ENCODE measurements at places on chromosomes 16 and 17. TPM values are rescaled to one million over a fixed set of nuclear protein-coding genes. Genes with fewer than 3 reads are reported as not detected.

DNA sequence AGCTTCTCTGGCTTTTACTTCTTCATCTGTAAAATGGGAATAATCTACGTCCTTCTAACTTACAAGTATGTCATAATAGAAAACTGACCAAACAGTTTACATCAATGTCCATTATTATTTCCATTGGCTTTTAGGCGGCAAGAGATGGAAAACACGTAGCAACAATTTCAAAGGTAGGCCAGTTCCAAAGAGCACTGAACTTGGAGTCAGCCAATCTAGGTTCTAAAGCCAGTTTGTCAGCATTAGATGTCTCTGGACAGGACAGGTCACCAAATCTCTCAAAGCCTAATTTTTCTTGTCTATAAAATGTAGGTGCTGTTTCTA, 17.6 kb downstream of the HLF start:
- no peak overlapping the region for H3K27ac ChIP-seq
- no peak for DNase-seq
- peaks cover 11% of the 10 kb centered on the region for H3K27me3 ChIP-seq

- DNase-seq: no peak
- H3K36me3 ChIP-seq: peaks cover 2% of the 10 kb centered on the region
- H3K4me3 ChIP-seq: no peak overlapping the region
- no peaks in the 10 kb centered on the region for H3K27me3 ChIP-seq
- H3K4me1 ChIP-seq: peaks cover 30% of the 10 kb centered on the region
- no peak overlapping the region for H3K27ac ChIP-seq
These were observed 2.5 kb downstream of the ITGAE start for GRCh38 chr17:3798273-3799180.

- no peak for DNase-seq
- peaks cover 25% of the 10 kb centered on the region for H3K36me3 ChIP-seq
- no peak overlapping the region for H3K4me3 ChIP-seq
These were observed 28.8 kb downstream of the AATF start for GRCh38 chr17:36977568-36977967.

DNA sequence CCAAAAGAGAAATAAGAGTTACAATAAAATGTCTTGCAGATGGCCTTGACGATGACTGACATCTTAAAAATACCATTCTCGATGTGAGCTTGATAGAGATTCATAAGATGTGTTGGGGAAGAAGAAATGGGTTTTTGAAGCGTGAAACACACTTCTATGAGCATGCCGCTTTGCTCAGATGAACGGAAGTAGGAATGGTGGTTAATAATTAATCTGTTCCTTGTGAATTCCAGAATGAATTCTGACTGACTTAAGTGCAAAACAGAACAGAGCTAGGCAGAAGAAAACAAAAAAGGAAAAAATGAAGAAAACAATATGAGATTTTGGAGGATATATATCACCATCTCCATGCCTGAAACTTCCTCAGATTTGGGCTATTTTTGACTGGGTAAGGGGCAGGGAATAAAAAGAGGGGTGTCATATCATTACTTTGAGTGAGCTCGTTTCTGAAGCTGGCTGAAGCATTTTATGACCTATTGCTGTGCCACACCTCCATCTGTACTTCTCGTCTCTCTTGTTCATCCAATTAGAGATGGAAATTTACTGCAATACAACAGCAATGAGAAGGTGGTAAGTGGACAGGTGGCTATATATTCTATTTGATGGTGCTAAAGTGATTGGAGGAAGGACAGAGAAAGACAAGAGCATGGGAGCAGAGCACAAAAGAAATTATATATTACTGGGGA, 1152.0 kb upstream of the CDH8 start:
- H3K4me1 ChIP-seq: no peaks in the 10 kb centered on the region
- no peaks in the 10 kb centered on the region for H3K27me3 ChIP-seq
- DNase-seq: no peak
- no peak overlapping the region for H3K27ac ChIP-seq

GRCh38 chr16:79164388-79164995, 436.0 kb downstream of the MAF start:
- DNase-seq: no peak
- no peak overlapping the region for H3K27ac ChIP-seq
- H3K27me3 ChIP-seq: no peaks in the 10 kb centered on the region
- peaks cover 19% of the 10 kb centered on the region for H3K4me1 ChIP-seq
- peaks cover 2% of the 10 kb centered on the region for H3K36me3 ChIP-seq

DNA sequence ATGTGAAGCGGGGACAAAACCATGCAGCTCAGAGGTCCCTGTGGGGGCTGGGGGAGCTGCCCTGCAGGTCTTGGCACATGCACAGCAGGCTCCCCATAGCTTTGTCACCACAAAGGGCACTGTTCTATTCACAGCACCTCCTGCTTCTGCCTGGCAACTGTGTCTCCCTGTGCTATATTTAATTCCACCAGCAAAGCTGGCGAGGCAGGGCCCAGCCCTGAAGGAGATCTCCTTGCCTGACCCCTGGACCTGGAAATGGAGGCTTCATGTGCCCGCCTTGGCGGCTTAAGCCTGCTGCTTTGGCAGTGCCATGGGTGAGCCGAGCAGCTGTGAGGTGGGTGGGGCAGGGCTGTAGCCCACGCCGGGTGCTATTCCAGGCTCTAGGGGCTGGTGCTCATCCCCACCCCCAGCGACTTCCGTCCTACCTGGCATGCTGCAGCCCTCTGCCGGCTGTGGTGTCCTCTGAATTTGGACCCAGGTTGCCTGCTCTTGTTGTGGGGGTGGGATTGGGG, 6.8 kb downstream of the LDHD start:
- DNase-seq: no peak
- peaks cover 66% of the 10 kb centered on the region for H3K4me1 ChIP-seq
- peaks cover 12% of the 10 kb centered on the region for H3K36me3 ChIP-seq
- no peaks in the 10 kb centered on the region for H3K27me3 ChIP-seq
- H3K27ac ChIP-seq: peak overlapping the region; percentile 95

DNA sequence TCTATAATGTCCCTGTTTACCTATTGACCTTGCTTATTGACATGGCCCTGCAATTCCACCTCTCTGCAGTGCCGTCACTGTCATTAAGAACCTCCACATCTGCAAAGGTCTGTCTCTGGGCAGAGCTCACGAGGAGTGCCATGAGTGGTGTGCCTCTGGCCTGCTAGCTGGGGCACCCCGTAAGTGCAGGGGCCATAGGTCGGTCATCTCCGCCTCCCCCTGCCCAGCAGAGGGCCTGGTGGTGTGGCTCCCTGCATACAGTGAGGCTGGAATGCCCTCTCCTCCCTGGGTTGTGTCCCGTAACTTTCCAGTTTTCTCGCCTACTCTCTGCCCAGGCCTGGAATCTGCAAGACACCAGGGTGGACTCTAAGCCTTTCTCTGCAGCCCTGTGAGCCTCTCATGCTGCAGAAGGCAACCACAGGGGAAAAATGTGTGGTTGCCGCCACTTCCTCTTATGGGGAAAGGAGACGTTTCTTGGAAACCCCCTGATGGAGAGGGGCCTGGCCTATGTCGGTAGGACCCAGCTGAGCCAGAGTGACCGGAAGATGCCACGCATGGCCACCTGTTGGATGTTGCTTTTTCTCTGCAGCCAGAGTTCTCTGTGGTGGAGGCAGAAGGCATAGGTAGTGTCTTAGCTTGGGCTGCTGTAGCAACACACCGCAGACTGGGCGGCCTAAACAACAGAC, 2.7 kb upstream of the SNX20 start:
- peaks cover 67% of the 10 kb centered on the region for H3K4me1 ChIP-seq
- no peaks in the 10 kb centered on the region for H3K27me3 ChIP-seq
- H3K36me3 ChIP-seq: peaks cover 9% of the 10 kb centered on the region
- DNase-seq: peak; percentile 92

- H3K36me3 ChIP-seq: peaks cover 20% of the 10 kb centered on the region
- peak; percentile 82 for DNase-seq
- peak overlapping the region; percentile 87 for H3K27ac ChIP-seq
- H3K27me3 ChIP-seq: no peaks in the 10 kb centered on the region
- H3K4me3 ChIP-seq: peak overlapping the region; percentile 85
These were observed 862 bp downstream of the DCAKD start for GRCh38 chr17:45050481-45051059.

Gene SULT1A3
- 15.6 TPM for total RNA-seq

Gene NEUROD2
- not detected for total RNA-seq

Gene PARD6A
- 13.5 TPM for total RNA-seq

Gene PDILT
- total RNA-seq: not detected
